Camera-type eye (tissue), 1 donor: ENCODE measurements at places on chromosomes 11 and 22. TPM values are rescaled to one million over a fixed set of nuclear protein-coding genes. Genes with fewer than 3 reads are reported as not detected.

The C11orf52 gene
- total RNA-seq: 1.3 TPM

The RAB38 gene
- total RNA-seq: 23.6 TPM

The C1QTNF5 gene
- 47.1 TPM for total RNA-seq

The EHF gene
- total RNA-seq: 46.2 TPM

The DEFB131B gene
- not detected for total RNA-seq

The KDM4D gene
- total RNA-seq: 2.3 TPM

The HBG1 gene
- 6.3 TPM for total RNA-seq

The SOX6 gene
- total RNA-seq: 46.6 TPM

The MYEOV gene
- total RNA-seq: not detected

The OR10A2 gene
- total RNA-seq: 0.22 TPM

The PRMT3 gene
- 29.4 TPM for total RNA-seq

The CCDC87 gene
- 0.38 TPM for total RNA-seq

The SLC17A6 gene
- total RNA-seq: 13.5 TPM

The ROBO3 gene
- 17.6 TPM for total RNA-seq

The PTGDR2 gene
- 0.55 TPM for total RNA-seq

The FDXACB1 gene
- 4.9 TPM for total RNA-seq

The C11orf65 gene
- total RNA-seq: 4.2 TPM
